ENCODE measurements at places on chromosomes 4 and X. TPM values are rescaled to one million over a fixed set of nuclear protein-coding genes. Genes with fewer than 3 reads are reported as not detected.

Gene RHOXF2B
- total RNA-seq: not detected

Gene SLIT2
- 11.6 TPM for total RNA-seq

Gene TBC1D19
- 7.0 TPM for total RNA-seq

Gene TKTL2
- not detected for total RNA-seq

Gene SHOX
- not detected for total RNA-seq

Gene CXorf51B
- not detected for total RNA-seq

Gene AIMP1
- 18.8 TPM for total RNA-seq

Gene TEX11
- not detected for total RNA-seq

- DNase-seq: no peak
Measured at GRCh38 chr4:15215109-15215508, 212.7 kb upstream of the C1QTNF7 start.

DNA sequence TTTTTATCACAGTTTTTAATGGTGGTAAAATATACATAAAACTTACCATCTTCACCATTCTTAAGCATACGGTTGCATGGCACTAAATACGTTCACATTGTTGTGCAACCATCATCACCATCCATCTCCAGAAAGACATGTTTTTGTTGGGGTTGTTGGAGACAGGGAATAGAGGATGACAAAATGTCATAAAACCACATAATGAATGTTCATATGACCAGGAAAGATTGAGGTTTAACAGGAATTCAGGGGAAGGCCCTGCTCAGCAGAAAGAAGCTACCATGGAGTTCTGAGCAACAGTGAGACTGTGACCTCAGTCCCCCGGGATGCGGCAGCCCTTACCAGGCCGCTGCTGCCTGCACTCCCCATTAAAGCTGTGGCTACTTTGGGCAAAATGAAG lies 63.9 kb upstream of the TRIM2 start:
- DNase-seq: no peak

DNA sequence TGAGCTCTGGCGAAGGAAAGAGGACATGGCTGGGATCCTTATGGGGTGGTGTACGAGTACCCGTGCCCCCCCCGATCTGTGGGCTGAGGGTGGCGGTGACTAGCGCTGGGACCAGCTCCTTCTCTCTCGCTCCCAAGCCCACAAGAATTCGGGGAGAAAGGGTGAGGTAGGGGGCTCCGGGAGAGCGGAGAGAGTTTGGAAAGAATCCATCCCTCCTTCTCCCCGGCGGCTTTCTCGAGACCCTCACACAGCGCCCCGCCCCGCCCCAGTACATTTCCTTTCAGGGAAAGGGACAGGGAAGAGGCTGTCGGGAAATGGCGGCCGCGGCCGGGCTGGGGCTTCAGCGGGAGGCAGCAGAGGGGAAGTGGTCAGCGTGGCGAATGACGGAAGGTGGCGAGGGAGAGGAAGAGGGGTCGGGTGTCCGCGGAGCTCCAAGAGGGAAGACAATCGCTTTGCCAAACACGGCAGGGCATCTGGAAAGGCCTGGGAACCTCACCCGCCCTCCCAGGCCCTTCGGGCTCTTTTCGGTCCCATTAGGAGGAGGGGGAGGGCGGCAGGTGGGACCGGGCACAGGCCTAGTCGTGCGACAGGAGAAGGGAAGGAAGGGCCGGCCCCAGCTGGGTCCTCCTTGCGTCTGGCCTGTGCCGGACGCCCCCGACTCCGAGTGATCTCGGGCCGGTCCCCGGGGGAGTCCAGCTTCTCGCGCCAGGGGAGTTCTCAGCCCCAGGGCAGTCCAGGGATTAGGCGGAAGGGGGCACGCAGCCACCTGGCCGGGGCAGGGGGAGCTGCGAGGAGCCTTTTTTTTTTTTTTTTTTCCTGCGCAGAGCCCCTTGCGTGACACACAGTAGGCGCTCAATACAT lies 10.2 kb downstream of the HNRNPH2 start:
- peak; percentile 77 for DNase-seq

GRCh38 chrX:16903274-16904022 lies 33.3 kb upstream of the RBBP7 start:
- no peak for DNase-seq

DNA sequence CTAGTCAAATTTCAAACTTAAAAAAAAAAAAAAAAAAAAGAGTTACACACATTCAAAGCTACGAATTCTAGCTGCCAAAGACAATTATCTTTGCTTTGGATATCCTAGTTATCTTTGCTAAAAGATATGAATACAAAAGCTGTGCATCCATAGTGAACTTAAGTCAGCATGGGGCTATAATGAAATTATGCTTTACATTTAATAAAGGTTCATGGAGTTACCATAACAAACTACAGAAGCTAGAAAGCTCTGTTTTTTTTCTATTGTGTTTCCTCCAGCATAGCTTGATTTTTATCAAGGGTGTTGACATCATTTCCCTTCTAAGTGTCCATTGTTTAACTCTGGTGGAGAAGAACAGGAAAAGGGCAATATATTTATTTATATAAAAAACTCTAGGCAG lies 234.1 kb downstream of the ANKRD50 start:
- no peak for DNase-seq

GRCh38 chr4:155687380-155687982 lies 20.8 kb downstream of the GUCY1A1 start:
- no peak for DNase-seq

DNA sequence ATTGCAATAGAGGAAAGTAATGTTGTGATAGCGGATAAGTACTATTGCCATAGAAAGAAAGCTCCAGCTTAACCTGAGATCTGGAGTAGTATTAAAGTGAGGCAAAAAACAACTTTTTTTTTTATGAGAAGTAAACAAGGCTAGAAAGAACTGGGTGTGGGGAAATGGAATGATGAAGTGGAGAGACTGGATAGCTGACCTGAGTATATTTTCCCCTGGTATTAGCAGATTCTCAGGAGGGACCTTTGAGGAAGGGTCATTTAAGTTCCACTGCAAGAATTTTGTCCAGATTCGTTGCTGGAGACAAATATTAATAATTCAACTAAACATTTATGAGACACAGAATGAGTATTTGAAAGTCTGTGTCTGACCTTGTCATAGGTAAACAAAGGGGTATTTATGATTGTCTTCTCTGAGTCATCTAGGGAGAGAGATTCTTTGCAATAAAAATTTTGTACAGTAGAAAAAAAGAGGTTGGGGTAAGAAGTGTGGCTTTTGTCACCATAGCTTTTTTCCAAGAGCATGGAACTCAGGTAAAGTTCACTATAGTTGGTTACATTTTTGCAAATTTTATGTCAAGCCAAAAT lies 2095.9 kb downstream of the ARAP2 start:
- DNase-seq: no peak

GRCh38 chr4:185020863-185021761 lies 2.8 kb downstream of the HELT start:
- no peak for DNase-seq

DNA sequence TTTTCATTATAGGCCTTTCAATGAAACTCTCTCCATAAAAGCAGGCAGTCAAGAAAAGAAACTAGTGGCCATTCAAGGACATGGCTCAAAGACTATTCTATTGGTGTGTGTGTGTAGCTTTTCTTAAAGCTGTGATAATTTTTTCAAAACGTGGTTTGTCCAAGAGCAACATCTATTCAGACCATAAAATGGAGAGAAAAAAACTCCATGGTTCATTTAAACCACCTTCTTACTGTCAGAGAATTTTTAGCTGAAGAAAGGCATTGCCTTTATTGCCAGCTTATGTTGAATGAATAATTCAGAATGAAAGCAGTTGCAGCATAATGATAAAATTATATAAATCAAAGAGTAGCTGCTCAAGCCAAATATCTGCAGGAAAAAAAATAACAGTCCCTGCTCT lies 325.5 kb downstream of the PCDH18 start:
- DNase-seq: no peak

DNA sequence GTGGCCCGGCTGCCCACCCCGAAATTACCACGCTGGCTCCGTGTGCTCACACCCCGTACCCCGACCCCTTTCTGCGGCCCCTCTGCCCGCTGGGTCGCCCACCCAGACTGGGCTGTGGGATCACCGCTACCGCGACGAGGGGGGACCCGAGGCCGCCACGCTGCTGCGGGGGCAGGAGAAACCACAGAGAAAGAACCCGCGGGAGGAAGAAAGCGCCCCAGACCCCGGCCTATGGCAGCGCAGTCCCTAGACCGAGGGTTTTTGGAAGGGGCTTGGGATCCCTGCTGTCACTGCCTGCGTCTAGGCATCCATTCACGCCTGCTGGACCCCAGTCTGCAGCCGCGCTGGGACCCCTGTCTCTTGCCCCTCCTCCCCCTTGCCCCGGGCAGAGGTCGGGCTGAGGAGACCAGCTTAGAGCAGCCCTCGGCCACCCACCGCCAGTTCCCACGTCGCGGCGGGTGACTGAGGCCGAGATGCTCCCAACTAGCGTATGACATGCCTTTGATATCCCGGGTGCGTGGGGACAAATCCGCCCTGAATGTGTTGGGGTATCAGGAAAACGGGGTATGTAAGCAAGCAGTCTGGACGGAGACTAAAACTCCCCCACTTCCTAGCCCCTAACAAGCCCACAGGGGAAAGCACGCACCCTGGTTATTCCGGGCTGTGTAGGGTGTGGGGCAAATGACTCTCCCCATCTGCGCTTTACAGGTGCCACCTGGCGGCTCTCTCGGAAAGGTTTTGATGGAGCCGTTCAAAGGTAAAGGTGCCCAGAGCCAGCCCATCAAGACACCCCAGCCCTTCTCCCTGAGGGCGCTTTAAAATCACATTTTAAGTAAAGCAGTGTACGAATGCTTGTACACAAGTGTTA lies 862 bp upstream of the INPP4B start:
- peak; percentile 17 for DNase-seq

- no peak for DNase-seq
Measured at GRCh38 chr4:183182873-183183725, 84.0 kb downstream of the WWC2 start.

GRCh38 chr4:147768113-147768512 lies 36.2 kb downstream of the ARHGAP10 start:
- peak; percentile 74 for DNase-seq

GRCh38 chr4:31964685-31965084 lies 1244.5 kb downstream of the PCDH7 start:
- DNase-seq: no peak

DNA sequence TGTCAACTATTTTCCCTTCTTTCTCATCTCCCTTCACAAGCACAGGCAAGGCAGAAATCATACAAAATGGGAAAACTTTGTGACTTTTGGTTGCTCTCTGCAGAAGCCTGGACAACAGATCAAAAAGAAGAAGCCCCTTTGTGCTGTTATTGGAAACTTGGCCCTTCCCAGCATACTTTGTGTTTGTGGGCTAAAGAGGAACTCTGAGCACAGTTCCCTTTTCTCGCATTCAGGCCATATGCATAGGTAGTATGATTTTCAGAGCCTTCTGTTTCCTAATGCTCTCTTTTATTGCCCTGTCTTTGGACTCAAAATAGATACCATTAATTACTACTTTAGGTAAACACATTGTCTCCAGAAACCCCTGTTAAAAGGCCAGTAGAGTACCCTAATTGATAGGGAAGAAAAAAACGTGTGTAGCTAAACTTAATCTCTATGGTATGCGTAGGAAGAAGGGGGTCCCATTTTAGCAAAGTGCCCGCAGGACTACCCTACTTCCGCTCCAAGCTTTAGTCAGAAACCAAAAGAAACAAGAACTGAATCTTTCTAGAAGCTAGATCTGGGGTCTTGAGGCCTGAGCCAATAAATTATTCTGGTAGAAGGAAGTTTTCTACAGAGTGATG lies 26.6 kb downstream of the VSIG4 start:
- peak; percentile 46 for DNase-seq

- peak; percentile 69 for DNase-seq
Measured at GRCh38 chrX:78945186-78945912, at the start of gene P2RY10. P2RY10 (plus strand) TSS chrX:78945391; CDS start chrX:78960521, 15,130 bp downstream.

DNA sequence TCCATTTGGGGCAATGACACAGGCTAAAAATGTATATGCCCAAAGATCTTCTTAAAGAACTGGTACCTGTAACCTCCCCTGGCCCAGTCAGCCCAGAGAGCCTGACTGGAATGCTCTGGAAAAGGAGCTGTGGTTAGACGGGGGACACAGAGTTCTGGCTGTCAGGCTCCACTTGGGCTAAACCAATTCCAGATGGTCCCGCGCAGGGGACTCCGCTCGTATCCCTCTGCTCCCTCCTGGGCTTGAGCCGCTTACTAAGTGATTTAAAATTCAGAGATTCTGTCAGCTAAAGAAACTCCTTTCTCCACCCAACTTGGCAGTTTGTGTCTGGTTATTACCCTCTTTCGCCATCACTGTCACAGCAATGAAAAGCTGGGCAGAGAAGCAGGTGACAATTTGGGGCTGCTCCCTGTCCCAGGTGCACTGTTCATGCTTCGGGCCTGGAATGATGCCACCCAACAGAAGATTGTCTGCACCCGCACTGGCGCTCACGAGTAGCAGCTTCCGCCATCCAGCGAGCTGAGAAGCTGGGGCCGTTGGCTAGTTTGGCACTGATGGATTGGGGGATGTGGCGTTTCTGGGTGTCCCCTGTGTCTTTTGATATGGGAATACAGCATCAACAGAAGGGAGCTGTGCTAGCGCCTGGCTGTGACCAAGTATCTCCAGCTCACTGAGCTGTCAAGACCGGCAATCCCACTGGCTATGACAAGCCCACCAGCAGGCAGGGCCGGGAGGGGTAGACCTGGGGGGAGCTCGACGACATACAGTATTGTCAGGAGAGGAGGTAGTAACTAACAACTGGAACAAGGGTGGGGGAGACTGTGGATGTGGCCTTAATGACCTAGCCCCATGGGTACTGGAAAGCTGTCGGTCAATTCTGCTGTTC lies 6.7 kb upstream of the IRAK1 start:
- DNase-seq: no peak

DNA sequence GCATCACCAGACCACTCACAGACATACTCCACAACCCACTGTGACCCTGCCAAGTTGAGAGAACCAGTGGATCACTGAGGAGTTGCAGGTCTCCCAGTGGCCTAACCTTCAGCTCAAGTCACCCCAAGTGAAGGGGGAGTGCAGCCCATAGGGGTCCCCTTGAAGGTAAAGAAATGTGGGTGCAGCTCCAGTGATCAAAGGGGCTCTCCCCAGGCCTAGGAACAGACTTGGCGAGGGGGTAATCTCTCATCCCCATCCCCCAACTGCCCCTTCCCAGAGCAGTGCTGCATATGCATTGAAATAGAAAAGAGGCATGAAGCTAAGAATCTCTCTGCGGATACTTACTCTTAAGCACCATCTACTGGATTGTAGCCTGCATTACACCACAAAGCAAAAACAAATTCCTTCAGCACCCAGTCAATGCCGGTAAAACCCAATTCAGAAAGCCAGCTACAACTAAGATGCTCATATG lies 27.0 kb downstream of the MAGEE1 start:
- no peak for DNase-seq

DNA sequence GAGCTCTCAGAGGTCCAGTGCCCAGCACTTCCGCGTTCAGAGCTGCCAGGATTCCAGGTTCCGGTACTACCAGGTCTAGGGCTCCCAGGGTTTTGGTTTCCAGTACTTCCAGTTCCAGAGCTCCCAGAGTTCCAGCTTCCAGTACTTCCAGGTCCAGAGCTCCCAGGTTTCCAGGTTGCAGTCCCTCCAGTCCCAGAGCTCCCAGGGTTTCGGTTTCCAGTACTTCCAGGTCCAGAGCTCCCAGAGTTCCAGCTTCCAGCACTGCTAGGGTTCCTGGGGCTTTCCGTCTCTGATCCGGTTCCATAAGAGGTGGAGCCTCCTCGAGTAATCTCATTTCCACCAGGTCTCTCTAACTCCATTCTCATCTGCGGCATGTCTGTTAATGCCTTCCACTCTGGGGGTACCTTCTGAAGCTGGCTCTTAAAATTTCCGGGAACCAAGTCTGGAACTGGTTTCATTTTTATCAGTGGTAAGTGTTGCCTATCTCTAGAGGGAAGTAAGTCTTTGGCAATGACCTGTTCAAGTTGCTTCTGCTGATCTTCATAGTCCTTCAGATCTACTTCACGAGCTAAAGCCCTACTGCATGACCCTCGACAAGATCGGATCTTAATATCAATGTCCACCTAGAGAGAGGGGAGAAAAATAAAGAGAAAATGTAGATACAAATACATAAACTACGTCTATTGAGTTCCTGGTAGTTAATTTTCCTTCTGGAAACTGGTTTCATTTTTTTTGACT lies 4.1 kb downstream of the FGA start:
- no peak for DNase-seq

All from Peyer's patch (tissue), 4 donors.